ENCODE measurements at places on chromosomes 11 and 22.

GRCh38 chr11:91686281-91686680 is 538.3 kb upstream of the FAT3 start:
- no peak for DNase-seq

GRCh38 chr11:130024361-130024760 is 21.7 kb upstream of the PRDM10 start:
- DNase-seq, result peak; percentile 72

- no peak for DNase-seq
Measured at GRCh38 chr22:37731804-37732471, 35.1 kb downstream of the TRIOBP start.

DNA sequence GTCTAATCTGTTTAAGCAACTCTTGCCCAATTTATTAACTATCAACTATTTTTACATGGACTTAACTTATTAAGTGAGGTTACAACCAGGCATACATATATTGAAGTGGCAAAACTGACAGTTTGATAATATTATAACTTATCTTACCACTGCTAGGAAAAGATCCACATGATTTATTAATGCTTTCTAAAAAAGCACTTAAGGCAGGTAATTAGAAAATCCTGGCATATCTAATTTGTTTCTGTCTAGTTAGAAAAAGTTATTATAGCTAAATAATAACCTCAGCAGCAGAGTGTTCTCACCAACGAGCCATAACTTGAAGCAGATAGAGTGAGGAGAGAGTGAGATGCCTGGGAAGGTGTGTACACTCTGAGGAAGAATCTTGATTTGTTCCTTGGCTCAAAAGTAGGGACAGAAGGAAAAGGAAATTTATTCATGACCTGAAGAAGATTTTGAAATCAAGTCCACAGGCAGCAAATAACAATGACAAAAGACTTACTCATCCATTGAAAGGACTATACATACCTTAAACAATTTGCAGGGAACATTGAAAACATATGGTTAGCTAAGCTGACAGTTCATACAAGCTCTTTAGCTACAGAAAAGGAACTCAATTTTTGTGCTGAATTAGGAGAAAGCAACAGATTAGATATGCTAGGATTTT is 7.1 kb upstream of the MUC15 start:
- DNase-seq, result peak; percentile 25

Measured in AG10803 (cell line).